Suppressor macrophage treated with lipopolysaccharide for 4 hours (primary cell): ENCODE measurements at places on chromosomes 3 and 15.
A peak's percentile ranks its signal among the peaks of the same experiment; 100 is the strongest.

GRCh38 chr3:50221051-50221410 is 15.0 kb upstream of the GNAI2 start:
- no peak for DNase-seq

- no peak for DNase-seq
Measured at GRCh38 chr3:65961733-65962132, 77.0 kb downstream of the MAGI1 start.

GRCh38 chr3:171389491-171389890 is 70.7 kb downstream of the TNIK start:
- no peak for DNase-seq

GRCh38 chr3:117226932-117227331 is 517.4 kb downstream of the TUSC7 start:
- no peak for DNase-seq

DNA sequence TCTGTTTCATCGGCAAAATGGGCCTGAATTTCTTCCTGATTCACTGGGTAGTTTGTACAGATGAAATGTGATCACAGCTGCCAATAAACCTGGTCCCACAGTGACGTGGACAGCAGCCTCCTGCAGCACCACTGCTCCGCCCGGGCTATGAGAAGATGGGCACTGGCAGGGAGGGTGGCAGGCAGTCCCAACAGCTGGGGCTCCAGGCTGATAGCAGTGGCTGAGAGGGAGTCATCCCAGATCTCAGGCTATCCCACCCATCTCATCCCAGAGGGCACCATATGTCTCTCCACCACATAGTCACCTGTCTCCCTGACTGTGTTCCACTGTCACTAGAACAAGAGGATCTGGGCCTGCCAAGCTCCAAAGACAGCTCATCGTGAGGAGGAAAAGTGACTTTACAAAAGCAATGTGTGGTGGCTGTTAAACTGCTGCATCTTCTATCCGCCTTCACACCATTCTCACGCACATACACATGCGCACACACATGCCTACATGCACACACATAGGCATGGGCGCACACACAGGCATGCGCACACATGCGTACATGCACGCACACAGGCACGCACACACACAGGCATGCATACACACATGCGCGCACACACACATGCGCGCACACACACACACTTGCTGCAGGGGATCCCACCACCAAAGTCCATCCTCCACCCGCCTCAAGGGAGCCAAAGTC is 46.2 kb downstream of the RGMA start:
- no peak for DNase-seq

DNA sequence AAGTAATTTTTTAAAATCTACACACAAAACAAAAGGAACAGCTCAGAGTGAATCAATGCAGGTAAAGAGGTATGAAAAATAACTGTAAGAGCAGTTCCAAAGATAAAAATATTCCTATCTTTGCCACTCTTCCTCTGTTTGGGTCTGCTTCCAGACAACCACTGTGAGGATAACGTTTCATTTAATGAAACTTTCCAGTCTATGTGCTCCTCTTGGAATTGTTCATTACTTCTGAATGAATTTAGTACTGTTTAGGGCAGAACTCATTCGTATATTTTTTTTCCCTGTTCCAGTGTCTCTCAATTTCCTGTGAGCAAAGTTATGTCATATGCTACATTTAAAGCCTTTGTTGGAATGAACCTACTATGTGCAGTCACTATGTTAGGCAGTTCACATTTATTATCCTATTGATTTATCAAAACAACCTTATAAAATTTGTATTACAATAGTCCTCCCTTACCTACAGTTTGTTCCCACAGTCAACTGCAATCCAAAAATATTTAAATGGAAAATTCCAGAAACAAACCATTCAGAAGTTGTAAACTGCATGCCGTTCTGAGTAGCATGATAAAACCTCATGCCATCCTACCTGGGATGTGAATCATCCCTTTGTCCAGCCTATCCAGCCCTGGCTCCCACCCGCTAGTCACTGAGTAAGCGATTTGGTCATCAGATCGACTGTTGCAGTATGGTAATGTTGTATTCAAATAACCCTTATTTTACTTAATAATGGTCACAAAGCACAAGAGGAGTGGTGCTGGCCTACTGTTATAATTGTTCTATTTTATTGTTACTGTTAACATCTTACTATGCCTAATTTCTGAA is 98.1 kb downstream of the TMCC1 start:
- DNase-seq: no peak

- no peak for DNase-seq
Measured at GRCh38 chr3:49022688-49023171, 809 bp downstream of the NDUFAF3 start.

- no peak for DNase-seq
Measured at GRCh38 chr15:71142780-71143179, 27.5 kb downstream of the THSD4 start.

DNA sequence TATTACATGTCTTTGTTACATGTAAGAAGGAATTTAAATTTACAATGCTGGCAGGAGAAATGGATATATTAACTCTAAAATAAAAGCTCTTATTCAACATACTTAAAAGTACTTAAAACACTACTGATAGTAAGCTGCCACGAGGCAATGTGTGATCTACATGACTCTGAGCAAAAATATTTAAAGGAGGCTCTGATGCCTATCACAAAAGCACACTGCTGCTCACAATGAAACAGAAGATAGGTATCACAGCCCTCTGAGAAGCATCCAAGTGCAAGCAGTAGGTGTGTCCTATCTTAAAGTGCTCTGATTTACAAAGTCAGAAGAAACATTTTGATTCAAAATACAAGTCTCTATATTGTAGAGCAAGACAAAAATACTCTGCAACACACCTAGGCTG is 371.2 kb upstream of the WNT5A start:
- DNase-seq: no peak

DNA sequence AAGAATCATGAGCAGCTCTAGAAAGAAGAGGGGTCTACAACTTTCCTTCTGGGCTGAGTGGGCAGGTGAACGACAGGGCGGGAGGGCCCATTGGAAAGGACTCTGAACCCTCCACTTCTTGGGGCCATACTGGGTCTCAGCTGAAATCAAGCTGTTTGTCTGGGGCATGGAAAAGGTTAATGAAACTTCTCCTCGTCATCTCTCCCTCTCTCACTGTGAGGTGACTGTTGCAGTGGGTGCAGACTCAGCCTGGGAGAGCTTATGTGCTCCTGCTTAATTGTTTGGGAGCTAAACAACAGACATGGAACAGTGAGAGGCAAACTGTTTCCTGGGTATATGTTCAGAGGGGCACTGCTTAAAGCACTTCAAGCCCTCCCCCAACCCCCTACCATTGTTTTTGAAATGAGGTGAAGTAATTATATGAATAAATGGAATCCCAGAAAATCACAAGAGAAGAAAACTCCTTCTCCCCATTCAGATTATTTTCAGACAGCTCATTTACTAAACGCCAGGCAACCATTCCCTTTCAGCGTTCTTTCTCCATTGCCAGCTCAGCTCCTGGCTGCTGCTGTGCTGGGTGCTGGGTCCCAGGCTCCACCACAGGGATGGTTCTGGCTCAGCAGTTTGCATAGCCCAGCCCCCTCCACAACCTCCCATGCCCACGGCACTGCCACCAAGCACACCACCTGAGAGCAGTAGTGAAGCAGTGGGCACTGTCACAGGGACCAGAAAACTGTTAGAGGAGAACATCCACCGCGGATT is 444.9 kb upstream of the TBL1XR1 start:
- DNase-seq: no peak

DNA sequence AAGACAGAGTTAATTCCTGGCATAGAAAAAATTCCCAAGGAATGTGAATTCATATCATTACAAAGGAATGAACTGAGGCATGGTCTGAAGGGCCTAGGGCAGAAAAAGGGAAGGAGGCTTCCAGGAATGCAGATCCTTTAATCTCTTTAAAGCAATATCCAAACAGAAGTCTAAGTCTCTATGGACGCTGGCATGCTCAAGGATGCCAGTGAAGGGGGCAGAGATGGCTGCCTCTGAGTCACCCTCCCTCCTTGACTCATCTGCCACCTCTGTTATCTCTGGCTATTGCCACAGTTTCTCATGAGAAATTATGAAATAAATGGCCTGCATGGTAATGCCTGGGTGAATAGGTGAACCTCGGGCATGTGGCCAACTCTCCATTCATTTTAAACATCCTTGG is 96.3 kb upstream of the BCL6 start:
- no peak for DNase-seq

- DNase-seq: peak; percentile 45
Measured at GRCh38 chr15:69606921-69607500, 154.4 kb downstream of the RPLP1 start.

DNA sequence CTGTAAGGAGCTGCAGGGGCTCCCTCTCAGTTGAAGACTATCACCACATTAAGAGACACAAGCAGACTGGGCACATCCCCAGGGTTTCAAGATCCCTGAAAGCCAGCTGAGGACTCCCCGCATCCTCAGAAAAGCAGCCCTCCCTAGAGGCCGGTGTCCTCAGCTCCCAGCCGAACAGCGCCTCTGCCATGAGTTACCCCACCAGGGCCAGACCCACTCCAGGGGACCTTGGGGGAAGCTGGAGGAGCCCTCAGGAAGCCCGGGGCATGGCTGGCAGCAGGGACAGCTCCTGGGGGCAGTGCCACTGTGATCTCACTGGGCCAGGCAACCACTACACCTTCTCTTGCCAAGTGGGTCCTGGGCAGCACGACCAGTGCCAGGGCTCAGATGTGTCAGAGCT is 8.1 kb downstream of the KLF15 start:
- DNase-seq: no peak

- peak; percentile 64 for DNase-seq
Measured at GRCh38 chr15:58980351-58980939, 7.0 kb upstream of the RNF111 start.

DNA sequence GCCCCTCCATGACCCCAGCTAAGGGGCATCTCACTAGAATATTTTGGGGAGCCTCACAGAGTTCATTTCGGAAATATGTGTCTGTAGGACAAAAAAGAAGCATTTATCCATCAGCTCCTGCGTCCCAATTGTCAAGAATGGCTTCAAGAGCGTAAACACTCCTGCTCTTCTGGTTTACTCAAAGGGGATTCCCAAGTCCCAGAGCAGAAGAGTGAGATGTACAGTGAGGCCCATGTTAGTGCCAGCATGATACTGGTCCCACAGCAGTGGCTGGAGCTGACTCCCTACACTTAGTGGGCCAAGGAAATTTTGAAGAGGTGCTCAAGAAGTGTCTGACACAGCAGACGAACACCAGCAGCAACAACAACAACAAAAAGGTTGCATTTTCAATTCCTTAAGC is 34.9 kb upstream of the ARL8B start:
- no peak for DNase-seq

GRCh38 chr15:52338058-52338457 is 42.5 kb upstream of the MYO5C start:
- no peak for DNase-seq

GRCh38 chr3:61936344-61936937 is 375.1 kb downstream of the PTPRG start:
- peak; percentile 10 for DNase-seq

- peak; percentile 34 for DNase-seq
Measured at GRCh38 chr15:43376017-43376705, 5.3 kb downstream of the TUBGCP4 start.

DNA sequence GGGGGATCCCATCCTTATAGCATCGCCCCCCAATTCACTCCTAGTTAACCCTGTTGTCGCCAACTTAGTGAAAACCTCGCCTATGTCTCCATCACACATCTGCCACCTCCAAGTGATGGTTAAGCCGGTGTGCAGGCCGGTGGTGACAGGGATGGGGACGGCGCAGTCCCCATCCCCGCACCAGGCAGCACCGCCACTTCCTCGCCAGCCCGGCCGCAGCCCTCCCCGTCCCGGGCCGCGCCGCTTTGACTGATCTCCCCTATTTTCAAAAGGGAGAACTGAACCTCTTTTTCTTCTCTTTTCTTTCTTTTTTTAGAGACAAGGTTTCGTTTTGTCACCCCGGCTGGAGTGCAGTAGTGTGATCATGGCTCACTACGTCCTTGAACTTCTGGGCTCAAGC is 11.3 kb upstream of the MOBP start:
- DNase-seq: no peak

DNA sequence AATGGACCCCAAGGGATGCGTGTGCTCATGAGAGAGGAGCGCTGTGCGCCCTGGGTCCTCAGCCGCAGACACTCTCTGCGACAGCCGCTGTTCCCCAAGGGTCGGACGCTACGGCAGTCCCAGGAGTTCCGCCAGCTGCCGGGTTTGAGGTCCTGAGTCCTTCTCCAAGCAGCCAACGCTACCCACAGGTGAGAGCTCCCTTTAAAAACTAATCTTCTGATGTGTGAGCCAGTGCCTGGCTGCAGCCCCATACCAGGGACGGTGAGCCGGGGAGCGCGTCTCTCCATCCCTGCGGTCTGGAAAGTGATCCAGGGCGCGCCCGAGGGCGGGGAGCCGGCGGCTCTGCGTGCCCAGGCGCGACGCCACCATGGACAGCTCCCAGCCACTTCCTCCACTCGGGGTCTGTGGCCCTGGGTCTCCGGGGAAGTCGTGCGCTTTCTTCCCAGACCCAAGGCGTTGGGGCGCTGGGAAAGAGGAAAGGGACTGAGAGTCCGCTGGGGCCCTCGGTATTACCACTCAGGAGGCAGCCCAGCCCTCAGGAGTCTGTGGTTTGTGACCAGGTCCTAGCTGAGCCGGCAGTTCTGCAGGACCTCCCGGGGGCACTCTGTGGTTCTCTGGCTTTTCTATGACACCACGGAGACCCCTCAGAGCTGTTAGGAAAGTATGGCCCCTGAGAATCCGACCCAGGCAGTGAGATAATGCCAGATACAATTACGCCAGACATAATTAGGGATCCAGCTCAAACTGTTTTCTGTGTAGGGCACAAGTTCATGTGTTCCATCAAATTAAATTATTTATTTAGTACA is 1.4 kb downstream of the CEMIP start:
- DNase-seq: peak; percentile 53

- DNase-seq: no peak
Measured at GRCh38 chr3:108234387-108234957, 12.2 kb upstream of the IFT57 start.

DNA sequence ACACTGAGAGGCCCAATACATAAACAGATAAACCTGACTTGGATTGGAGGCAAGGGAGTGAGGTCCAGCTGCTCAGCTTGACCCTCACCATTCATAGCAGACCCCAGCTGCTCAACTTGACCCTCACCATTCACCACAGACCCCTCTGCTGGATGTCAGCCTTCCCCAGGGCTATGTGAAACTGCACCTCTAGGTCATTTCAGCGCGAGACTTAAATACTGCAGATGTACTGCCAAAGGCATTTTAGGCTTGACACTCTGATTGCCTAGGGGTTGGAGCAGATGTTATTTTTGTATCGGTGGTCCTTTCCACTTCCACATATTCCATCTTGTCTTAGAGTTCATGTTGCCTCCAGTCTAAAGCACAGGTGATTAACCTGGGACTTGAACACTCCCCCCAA is 41.5 kb upstream of the FAM98B start:
- DNase-seq: no peak

DNA sequence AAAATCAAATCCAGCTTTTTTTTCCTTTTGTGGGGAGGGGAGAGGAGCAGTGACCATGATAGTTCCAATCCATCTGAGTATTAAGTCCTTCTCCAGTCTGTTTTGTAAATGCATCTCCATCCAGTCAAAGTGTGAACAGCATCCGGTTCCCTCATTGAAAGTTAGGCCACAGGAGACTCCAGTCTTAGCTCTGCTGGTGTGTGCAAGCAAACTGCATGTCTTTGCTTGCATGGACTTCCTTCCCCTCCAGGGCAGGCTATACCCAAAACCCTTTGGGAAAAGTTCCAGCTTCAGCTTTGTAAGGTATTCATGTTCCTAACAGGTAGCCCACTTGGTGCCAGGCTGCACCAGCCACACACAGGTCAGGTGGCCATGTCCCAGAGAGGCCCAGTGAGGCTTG is 3.1 kb upstream of the MAN2C1 start:
- DNase-seq: no peak
